ENCODE measurements at places on chromosomes 13 and 19.

- no peak for DNase-seq
- no peak overlapping the region for H3K4me3 ChIP-seq
- no peaks in the 10 kb centered on the region for H3K4me1 ChIP-seq
- H3K27me3 ChIP-seq, result no peaks in the 10 kb centered on the region
- no peak overlapping the region for H3K27ac ChIP-seq
Measured at GRCh38 chr13:93769101-93769500, 542.5 kb downstream of the GPC6 start.

DNA sequence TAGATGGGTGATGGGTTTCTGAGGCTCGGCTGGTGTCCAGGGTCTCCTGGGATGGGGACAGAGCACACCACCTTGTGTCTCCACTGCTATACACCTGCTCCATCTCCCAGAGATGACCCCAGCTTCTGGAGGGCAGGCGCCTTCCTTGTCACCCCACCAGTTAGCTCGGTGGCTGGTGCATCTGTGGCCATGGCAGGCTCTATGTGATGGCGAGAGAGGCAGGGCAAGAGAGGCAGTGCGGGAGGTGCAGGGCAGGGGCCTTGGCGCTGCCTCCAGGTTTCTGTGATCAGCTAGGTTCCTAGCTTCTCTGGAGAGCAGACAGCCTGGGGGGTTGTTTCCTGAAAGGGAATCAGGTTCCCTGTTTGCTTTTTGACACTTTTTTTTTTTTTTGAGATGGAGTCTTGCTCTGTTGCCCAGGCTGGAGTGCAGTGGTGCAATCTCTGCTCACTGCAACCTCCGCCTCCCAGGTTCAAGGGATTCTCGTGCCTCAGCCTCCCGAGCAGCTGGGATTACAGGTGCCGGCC is 69.0 kb upstream of the ZNF536 start:
- no peak for DNase-seq
- no peaks in the 10 kb centered on the region for H3K4me1 ChIP-seq
- H3K27ac ChIP-seq, result no peak overlapping the region
- H3K27me3 ChIP-seq, result no peaks in the 10 kb centered on the region
- H3K36me3 ChIP-seq, result no peaks in the 10 kb centered on the region
- no peak overlapping the region for H3K4me3 ChIP-seq

GRCh38 chr13:22189176-22190048 is 518.5 kb downstream of the FGF9 start:
- H3K4me1 ChIP-seq, result no peaks in the 10 kb centered on the region
- DNase-seq, result no peak
- H3K36me3 ChIP-seq, result no peaks in the 10 kb centered on the region
- no peaks in the 10 kb centered on the region for H3K27me3 ChIP-seq

DNA sequence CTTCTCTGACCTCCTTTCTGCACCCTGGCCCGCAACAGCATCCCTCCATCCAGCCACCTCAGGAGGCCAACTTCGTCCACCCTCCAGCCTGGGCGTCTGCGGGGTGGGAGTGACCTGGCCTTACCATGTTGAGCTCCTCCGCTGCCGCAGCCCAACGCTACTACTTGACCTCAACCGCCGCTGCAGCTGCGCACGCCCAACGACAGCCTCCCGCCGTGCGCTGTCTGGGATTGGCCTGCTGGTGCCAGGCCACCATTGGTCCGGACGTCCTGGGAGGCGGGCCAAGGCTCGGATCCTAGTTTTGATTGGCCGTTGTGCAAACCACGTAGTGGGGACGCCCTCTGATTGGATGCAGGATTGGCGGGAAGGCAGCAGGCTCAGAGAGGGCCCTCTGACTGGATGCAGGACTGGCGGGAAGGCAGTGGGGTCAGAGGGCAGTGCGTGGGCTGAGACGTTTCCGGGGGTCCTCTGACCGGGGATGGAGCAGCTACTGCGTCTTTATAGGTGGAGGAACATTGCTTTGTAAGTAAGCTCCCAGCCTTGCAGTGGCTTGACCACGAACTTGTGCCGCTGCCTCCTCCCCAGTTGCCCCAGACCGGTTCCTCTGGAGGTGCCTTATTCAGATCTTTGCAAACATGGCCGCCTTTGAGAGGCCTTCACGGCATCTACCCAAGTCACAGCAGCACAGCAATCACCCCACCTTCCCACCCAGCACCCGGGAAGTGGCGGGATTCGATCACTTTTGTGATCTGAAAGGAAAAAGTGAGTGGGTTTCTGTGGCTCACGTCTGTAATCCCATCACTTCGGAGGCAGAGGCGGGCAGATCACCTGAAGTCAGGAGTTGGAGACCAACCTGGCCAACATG is at the start of gene TUBA3C:
Gene TUBA3C, minus strand, starts transcription at position 204 of the 865 bp plus-strand sequence. Its CDS starts 77 bp downstream, at position 127.
- peaks cover 2% of the 10 kb centered on the region for H3K36me3 ChIP-seq
- no peak within 1 kb of the TSS for H3K4me3 ChIP-seq
- DNase-seq, result no peak
- no peaks in the 10 kb centered on the region for H3K4me1 ChIP-seq
- H3K27me3 ChIP-seq, result no peaks in the 10 kb centered on the region

GRCh38 chr13:71869274-71869673 is 2.3 kb upstream of the DACH1 start:
- H3K4me3 ChIP-seq, result no peak overlapping the region
- DNase-seq, result no peak
- peaks cover 10% of the 10 kb centered on the region for H3K4me1 ChIP-seq

DNA sequence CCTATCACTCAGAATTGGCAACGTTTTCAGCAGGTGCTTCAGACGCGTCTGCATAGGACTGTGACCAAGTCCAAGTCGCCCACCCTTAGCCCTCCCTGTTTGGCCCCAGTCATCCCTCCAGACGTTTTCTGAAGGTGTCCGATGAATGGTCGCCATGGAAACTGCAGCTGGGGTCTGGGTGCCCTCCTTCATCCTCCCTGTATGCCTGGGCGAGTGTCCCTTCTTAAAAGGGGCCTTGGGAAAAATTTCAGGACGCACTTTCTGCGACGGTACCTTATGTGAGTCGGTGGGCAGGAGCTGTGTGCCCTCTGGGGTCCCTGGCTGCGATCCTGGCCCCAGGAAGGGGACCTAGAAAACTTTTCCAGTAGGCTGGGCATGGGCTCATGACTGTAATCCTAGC is 25.1 kb downstream of the MAN2B1 start:
- no peak overlapping the region for H3K27ac ChIP-seq
- H3K27me3 ChIP-seq, result no peaks in the 10 kb centered on the region
- no peak overlapping the region for H3K4me3 ChIP-seq
- H3K36me3 ChIP-seq, result no peaks in the 10 kb centered on the region

GRCh38 chr13:33079960-33080359 is 63.7 kb downstream of the KL start:
- H3K4me1 ChIP-seq, result peaks cover 4% of the 10 kb centered on the region
- H3K4me3 ChIP-seq, result no peak overlapping the region
- no peak overlapping the region for H3K27ac ChIP-seq
- H3K27me3 ChIP-seq, result no peaks in the 10 kb centered on the region
- H3K36me3 ChIP-seq, result no peaks in the 10 kb centered on the region

GRCh38 chr13:53782488-53782961 is 753.9 kb downstream of the OLFM4 start:
- no peaks in the 10 kb centered on the region for H3K27me3 ChIP-seq
- no peak overlapping the region for H3K4me3 ChIP-seq
- H3K27ac ChIP-seq, result no peak overlapping the region
- peak; percentile 79 for DNase-seq
- no peaks in the 10 kb centered on the region for H3K4me1 ChIP-seq

- DNase-seq, result no peak
- H3K4me1 ChIP-seq, result no peaks in the 10 kb centered on the region
- no peaks in the 10 kb centered on the region for H3K27me3 ChIP-seq
- no peak overlapping the region for H3K4me3 ChIP-seq
- H3K36me3 ChIP-seq, result no peaks in the 10 kb centered on the region
- H3K27ac ChIP-seq, result no peak overlapping the region
Measured at GRCh38 chr13:26485786-26486185, 71.7 kb upstream of the WASF3 start.

GRCh38 chr19:45501730-45502014 is 3.4 kb downstream of the PPM1N start:
- DNase-seq, result no peak
- H3K4me1 ChIP-seq, result peaks cover 25% of the 10 kb centered on the region
- H3K4me3 ChIP-seq, result no peak overlapping the region
- H3K27ac ChIP-seq, result no peak overlapping the region

DNA sequence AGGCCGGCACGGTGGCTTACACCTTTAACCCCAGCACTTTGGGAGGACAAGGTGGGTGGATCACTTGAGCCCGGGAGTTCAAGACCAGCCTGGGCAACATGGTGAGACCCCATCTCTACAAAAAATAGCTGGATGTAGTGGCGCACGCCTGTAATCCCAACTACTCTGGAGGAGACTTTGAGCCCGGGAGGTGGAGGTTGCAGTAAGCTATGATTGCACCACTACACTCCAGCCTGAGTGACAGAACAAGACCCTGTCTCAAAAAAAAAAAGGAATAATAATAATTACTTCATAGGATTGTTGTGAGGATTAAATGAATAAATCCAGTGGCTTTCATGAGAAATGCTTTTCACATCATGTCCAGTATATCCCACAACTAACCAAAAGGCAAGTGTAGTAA is 8.0 kb downstream of the IGSF23 start:
- no peak overlapping the region for H3K27ac ChIP-seq
- no peaks in the 10 kb centered on the region for H3K27me3 ChIP-seq
- H3K4me1 ChIP-seq, result peaks cover 5% of the 10 kb centered on the region
- no peaks in the 10 kb centered on the region for H3K36me3 ChIP-seq
- no peak for DNase-seq
- no peak overlapping the region for H3K4me3 ChIP-seq

GRCh38 chr13:43990829-43991228 is 111.1 kb downstream of the LACC1 start:
- no peaks in the 10 kb centered on the region for H3K36me3 ChIP-seq
- no peaks in the 10 kb centered on the region for H3K27me3 ChIP-seq
- H3K4me3 ChIP-seq, result no peak overlapping the region
- no peak for DNase-seq
- H3K27ac ChIP-seq, result no peak overlapping the region

GRCh38 chr19:46674416-46675178 is 13.6 kb upstream of the DACT3 start:
- no peaks in the 10 kb centered on the region for H3K4me1 ChIP-seq
- H3K36me3 ChIP-seq, result peaks cover 59% of the 10 kb centered on the region
- no peak overlapping the region for H3K27ac ChIP-seq
- no peak overlapping the region for H3K4me3 ChIP-seq
- H3K27me3 ChIP-seq, result no peaks in the 10 kb centered on the region

DNA sequence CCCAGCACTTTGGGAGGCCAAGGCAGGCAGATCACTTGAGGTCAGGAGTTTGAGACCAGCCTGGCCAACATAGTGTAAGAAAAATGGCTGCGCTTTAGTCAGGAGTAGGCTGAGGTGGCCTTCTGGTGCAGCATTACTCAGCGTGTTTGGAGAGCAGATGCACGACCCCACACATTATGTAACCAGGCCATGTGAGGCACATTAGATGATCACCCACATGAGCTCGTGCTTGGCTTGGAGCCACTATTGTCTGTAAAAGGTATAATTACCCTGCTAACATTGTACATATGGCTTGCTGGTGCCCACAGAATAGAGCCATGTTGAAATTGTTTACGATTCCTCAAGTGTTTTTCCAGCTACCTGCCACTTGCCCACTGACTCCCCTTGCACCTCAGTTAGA is 24.0 kb upstream of the SCEL start:
- no peaks in the 10 kb centered on the region for H3K36me3 ChIP-seq
- no peak overlapping the region for H3K27ac ChIP-seq
- no peaks in the 10 kb centered on the region for H3K27me3 ChIP-seq
- no peak overlapping the region for H3K4me3 ChIP-seq
- DNase-seq, result no peak

DNA sequence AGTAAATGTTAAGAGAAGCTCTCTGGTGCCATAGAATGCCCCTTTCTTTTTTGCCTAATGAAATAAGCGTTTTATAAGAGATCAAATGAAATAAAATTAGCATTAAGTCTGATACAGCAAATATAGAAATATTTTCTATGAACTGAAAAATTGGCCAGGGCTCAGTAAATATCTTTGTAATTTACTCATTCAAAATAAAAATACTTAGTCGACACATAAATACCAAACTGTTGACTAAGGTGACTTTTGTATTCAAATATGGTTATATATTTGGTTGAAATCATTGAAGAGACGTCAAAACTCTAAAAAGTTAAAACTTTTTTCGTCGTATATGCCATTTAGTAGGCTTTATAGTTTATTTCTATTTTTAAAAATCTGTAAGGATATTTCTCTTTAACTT is 25.6 kb downstream of the IPO5 start:
- no peak for DNase-seq
- H3K4me3 ChIP-seq, result no peak overlapping the region
- H3K27me3 ChIP-seq, result no peaks in the 10 kb centered on the region
- H3K36me3 ChIP-seq, result peaks cover 3% of the 10 kb centered on the region
- no peak overlapping the region for H3K27ac ChIP-seq

DNA sequence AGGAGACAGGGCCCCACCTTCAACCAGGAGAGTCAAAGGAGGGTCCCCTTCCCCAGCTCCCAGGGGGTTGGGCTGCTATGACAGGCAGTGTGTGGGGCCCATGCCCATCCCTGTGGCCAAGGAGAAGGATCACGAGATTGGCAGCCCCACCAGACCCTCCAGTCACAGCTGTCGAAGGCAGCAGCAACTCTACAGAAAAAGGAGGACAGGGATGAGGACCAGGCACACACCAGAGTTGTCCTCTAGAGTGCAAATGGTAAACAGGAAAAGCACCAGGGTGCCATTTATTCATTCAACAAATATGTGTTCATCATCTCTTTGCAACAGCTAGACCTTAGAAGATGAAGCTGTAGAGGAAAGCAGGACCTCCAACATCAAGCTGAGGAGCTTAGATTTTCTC is 4.1 kb downstream of the PTH2 start:
- no peak for DNase-seq
- no peaks in the 10 kb centered on the region for H3K36me3 ChIP-seq
- peaks cover 37% of the 10 kb centered on the region for H3K27me3 ChIP-seq

- H3K27ac ChIP-seq, result no peak overlapping the region
- H3K27me3 ChIP-seq, result no peaks in the 10 kb centered on the region
- H3K4me3 ChIP-seq, result no peak overlapping the region
- H3K4me1 ChIP-seq, result no peaks in the 10 kb centered on the region
- peaks cover 2% of the 10 kb centered on the region for H3K36me3 ChIP-seq
- no peak for DNase-seq
Measured at GRCh38 chr19:49328741-49329140, 3.8 kb upstream of the SLC6A16 start.

GRCh38 chr19:46748325-46749109 is 2.3 kb upstream of the STRN4 start:
- DNase-seq, result peak; percentile 81
- H3K27ac ChIP-seq, result no peak overlapping the region
- H3K4me3 ChIP-seq, result no peak overlapping the region
- peaks cover 7% of the 10 kb centered on the region for H3K4me1 ChIP-seq

GRCh38 chr19:42335971-42336370 is 10.5 kb downstream of the MEGF8 start:
- no peaks in the 10 kb centered on the region for H3K27me3 ChIP-seq
- peaks cover 19% of the 10 kb centered on the region for H3K36me3 ChIP-seq
- no peak overlapping the region for H3K4me3 ChIP-seq
- H3K4me1 ChIP-seq, result no peaks in the 10 kb centered on the region
- no peak overlapping the region for H3K27ac ChIP-seq

DNA sequence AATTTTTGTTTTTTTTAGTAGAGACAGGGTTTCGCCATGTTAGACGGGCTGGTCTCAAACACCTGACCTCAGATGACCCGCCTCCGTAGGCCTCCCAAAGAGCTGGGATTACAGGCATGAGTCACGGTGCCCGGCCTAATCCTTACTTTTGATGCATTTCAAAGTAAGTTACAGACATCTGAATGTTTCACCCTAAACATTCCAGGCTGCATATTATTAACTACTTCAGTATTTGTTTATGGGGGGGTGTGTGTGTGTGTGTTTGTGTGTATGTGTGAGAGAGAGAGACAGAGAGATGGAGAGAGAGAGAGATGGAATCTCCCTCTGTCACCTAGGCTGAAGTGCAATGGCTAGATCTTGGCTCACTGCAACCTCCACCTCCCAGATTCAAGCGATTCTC is 13.1 kb downstream of the SULT2B1 start:
- no peaks in the 10 kb centered on the region for H3K36me3 ChIP-seq
- peaks cover 9% of the 10 kb centered on the region for H3K4me1 ChIP-seq
- H3K27ac ChIP-seq, result no peak overlapping the region
- no peak overlapping the region for H3K4me3 ChIP-seq
- H3K27me3 ChIP-seq, result no peaks in the 10 kb centered on the region
